ENCODE measurements at places on chromosomes 3 and 15.

- DNase-seq: no peak
Observed at GRCh38 chr3:59796456-59796855, 746.6 kb upstream of the CFAP20DC start.

- DNase-seq: no peak
Observed at GRCh38 chr3:195809291-195809785, 2.4 kb downstream of the MUC4 start.

DNA sequence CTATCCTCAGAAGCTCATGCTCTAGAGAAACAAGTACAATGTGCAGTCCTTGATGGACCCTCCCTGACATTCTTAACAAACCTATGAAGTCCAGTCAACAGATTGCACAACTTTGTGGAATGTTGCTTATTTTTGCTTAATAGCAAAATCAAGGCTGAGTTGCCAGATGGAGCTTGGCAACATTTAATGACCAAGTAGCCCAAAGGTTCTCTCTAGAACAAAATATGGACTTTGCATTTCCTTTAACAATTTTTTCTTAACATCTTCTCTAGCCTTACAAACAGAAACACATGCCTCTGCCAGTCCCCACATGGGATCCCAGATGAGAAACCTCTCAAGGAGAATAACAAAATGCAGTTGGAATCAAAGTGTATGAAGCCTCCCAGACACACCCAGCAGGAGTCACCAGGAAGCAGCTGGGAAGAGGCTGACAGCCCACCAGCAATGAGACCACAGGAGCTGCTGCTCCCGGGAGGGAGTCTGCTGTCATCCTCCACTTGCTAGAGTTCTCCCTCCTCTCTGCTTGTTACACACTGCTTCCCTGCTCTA lies 422.5 kb upstream of the CDIN1 start:
- no peak for DNase-seq

DNA sequence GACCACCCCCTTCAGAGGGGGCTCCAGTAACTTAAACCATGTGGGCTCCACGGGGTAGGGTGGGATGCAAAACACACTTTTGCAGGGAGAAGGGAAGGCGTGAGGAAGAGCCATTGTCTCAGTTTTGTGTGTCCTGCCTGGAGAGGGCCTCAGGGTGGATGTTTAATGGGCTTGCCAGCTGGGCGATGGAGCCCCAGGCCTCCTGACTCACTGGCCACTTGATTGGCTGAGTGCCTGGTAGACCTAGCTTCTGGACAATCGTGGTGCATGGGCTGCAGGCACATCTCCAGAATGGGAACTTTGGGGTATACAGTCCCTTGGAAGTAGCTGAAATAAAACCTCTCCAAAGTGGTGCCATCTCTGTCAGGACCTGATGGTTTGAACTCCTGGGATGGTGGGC lies 118.3 kb upstream of the MRPS22 start:
- DNase-seq: no peak

- DNase-seq: no peak
Observed at GRCh38 chr15:39695793-39696192, 86.8 kb downstream of the FSIP1 start.

DNA sequence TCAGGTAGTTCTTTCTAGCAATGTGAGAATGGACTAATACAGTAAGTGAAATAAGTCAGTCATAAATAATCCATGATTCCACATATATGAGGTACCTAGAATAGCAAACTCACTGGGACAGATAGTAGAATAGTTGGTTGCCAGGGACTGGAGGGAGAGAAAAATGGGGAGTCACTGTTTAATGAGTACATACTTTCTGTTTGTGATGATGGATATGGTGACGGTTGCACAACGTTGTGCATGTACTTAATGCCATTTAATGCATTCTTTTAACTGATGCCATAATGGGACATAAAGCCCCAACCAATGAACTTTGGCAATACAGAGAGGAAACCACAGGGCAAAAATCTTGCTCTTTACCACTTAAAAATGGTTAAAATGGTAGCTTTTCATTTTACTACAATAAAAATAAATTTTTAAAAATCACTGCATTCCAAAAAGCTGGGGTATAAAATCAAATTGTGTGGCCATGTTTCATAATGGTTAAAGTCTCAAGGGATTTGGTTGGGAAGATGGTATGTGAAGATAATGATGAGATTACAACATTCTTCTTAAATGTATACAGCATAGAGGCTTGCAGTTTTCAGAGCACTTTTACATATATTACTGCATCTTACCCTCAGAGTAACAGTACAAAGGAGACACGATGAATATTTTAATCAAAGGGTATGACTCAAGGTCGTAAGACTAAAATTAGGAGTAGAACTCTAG lies 45.2 kb downstream of the ADAM10 start:
- no peak for DNase-seq

DNA sequence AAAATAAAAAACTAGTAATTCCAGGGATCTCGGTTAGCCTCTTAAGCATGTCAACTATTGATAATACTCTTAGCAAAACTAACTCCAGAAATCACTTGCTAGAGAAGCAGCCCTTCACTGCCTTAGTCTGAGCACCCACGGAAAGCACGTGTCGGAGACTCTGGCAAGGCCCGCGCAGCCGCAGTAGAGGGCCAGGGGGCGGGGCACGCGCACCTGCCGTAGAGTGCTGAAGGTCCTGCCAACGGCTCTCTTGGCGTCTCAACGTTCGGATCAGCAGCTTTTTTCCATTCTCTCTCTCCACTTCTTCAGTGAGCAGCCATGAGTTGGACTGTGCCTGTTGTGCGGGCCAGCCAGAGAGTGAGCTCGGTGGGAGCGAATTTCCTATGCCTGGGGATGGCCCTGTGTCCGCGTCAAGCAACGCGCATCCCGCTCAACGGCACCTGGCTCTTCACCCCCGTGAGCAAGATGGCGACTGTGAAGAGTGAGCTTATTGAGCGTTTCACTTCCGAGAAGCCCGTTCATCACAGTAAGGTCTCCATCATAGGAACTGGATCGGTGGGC lies at the start of gene LDHAL6B:
TSS of gene LDHAL6B (plus strand) at position 221 of the 561 bp plus-strand sequence. CDS start at position 319, 98 bp downstream.
- no peak for DNase-seq

DNA sequence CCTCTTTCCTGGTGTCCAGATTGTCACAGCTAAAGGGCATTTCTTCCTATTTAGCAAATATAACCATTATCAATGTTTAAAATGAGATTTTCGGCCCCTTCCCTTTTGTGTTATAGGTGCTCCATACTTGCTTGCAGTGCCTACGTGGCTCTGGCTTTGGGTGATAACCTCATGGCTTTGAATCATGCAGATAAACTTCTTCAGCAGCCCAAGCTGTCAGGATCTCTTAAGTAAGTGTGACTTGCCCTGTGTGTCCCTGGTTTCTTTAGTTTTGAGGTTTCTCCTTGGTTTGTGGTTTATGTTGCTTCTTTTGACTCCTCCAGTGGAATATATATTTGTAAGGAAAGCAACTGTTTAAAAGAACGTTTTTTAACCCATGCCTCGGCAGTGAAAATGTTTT lies 58.5 kb upstream of the TRIM71 start:
- no peak for DNase-seq

DNA sequence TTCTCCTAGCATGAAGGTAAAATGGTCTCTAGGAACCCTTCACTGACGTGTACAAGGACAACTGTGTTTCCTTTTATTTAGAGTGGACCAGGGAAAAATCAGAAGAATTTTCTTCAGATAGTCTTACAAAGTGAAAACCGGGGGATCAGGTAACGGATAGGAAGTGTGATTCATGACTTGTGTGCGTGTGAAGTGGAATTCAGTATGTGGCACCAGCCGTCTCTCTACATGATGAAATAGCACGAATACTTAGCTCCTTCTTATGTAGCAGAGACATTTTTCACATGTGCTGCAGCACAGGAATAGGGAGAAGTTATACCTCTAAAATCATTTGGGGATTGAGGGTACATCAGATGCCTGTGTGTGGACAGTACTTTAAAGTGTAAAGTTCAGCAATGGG lies 159.2 kb downstream of the MEX3B start:
- no peak for DNase-seq

DNA sequence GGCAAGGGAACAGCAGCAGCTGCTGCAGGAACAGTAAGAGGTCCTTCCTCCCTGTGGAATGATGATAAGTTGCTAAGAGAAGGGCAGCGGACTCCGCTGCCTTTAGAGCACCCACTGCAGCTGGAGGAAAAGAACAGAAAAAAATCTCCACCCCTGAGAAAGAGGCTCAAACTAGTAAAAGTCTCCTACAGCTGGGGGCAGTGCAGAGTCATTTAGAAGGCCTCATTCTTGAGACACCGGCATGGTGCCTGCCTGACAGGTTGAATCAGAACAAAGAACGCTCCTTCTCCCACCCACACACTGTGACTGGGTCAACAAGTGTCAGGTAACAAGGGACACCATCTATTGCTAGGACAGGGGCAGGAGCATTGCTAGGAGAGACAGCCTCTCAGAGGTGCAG lies 188.4 kb downstream of the ABHD5 start:
- DNase-seq: no peak

GRCh38 chr3:131417751-131418150 lies 36.2 kb downstream of the NUDT16 start:
- DNase-seq: no peak

DNA sequence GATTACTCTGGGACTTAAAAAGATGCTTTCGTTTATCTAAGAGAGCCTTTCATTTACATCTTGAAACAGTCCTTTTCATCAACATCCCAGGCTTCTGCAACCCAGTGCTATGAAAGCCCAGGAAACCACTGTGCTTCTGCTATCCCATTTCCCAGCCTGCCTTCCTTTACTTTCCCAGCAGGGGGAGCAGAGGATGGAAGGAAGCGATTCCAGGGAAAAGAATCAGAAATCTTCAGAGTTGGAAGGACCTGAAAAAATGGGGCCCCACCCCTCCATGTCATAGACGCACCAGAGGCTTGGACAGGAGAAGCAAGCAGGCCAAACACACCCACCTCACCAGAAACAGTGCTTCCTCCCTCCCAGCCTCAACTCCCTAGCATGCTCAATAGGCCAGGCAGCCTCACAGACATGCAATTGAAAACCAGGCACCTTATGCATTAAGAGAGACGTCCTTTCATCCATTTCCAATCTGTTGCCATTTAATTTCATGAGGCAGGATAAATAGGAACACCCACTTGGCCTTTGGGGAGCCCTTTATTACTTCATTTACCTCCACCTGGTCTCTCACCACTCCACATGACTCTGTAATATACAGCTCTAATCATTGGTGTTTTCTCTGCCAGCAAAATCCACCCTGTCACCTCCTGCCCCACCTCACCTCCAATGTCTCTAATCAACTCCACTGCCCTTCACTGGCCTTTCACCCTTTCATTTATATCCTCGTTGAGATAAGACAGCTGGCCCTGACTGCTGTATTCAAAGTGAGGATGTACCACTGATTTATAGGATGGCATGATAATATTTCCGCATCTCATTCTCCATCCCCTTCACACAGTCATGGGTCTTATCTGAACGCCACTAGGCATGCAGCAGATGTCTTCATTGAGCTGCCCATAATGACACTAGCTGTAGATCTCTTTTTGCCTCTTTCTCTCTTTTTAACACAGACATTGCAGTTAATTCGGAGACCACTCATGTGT lies 583.9 kb downstream of the NTRK3 start:
- no peak for DNase-seq

DNA sequence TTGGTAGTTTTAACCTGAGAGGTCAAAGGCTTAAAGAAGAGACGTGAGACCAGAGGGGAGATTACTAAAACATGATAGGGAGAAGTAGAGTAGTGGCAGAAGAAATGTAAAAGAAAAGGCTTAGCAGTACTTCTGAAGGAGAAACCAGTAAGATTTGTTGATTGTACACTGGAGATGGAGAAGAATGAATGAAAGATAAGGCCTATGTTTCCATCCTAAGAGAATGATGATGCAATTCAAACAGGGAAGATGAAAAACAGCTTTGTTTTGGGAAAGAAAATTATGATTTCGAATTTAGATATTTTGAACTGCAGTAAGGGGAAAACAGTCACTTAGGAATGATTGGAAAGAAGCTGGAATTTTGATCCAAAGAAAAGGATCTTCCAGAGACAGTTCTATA lies 97.4 kb upstream of the PLXND1 start:
- no peak for DNase-seq

DNA sequence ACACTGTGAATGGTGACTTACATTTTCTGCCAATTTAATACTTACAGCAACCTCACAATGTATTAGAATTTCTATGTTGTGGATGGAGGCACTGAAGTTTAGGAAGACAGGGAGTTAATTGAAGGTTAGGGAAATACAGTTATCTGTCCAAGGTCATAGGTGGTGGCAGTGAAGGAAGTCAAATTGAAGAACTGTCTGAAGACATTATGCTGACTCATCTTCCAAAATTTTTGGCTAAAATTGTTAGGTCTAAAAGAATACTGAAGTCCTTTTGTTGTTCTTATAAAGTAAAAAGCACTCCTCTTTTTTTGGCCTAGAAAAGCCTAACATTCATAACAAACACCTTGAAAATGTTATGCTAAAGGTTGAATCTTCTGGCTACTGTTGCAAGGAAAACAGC lies 27.7 kb downstream of the EMC4 start:
- no peak for DNase-seq

GRCh38 chr3:24596626-24597025 lies 102.0 kb upstream of the THRB start:
- no peak for DNase-seq

GRCh38 chr15:66789029-66790025 lies 87.3 kb downstream of the SMAD6 start:
- no peak for DNase-seq

GRCh38 chr3:70114431-70114830 lies 114.9 kb downstream of the SAMMSON start:
- no peak for DNase-seq

- DNase-seq: no peak
Observed at GRCh38 chr15:96331144-96331944, 844 bp downstream of the NR2F2 start.

DNA sequence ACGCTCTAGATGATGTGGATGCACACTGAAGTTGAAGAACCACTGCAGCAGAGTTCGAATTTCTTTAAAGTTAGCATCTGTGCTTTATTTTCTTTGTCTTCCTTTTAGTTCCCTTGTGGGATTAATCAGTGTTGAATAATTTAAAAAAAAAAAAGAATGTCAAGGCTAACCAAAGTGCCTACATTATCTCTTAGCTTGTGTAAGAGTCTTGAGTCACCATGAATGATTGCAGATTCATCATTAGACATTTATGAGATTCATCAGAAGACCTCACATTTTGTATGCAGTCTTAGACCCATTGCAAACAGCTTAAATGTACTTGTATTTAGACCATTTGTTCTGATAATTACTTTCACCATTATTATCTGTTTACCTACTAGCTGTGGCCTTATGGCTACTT lies 182.2 kb downstream of the FNDC3B start:
- no peak for DNase-seq

DNA sequence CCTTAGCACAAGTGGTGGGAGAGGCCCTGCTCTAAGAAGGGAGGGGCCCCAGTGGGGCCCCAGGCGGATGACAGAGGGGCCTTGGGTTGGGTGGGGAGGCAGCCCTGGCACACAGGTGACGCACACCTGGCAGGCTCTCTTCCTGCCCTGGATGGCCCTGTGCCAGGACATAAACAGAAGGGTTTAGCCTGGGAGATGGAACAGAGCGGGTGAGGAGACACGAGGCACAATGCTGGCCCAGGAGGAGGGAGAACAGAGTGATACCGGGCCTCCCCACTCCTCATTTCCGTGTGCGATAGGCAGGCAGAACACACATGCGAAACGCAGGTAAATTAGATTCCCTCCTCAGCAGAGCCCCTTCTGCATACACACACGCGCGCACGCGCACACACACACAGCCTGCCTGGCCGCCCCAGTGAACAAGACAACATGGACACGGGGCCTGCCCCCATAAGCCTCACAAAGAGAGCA lies 39.8 kb downstream of the IDH2 start:
- peak; percentile 18 for DNase-seq
